ENCODE measurements at places on chromosomes 16 and 17. TPM values are rescaled to one million over a fixed set of nuclear protein-coding genes. Genes with fewer than 3 reads are reported as not detected.

DNA sequence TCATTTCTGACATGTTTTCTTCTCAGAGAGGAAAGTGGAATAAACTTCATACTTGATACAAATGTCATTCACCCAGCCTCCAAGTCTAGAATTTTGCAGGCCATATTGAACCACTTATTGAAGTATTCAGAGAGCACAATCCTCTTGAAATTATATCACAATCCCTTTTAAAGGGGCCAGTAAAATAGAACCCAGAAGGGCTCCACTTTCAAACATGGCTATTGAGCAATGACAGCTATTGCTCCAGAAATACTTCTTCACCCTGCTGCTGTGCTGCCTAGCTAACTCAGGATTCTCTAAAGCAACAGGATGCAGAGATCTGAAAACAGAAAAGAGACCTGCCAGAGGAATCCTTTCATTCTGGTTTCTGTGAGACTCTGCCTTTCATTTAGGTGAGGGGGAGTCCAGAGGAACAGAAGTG lies 275.0 kb upstream of the CDH5 start:
- no peaks in the 10 kb centered on the region for H3K36me3 ChIP-seq
- no peak overlapping the region for H3K4me3 ChIP-seq
- no peak overlapping the region for H3K27ac ChIP-seq
- H3K27me3 ChIP-seq, result no peaks in the 10 kb centered on the region
- DNase-seq, result no peak
- H3K4me1 ChIP-seq, result no peaks in the 10 kb centered on the region

DNA sequence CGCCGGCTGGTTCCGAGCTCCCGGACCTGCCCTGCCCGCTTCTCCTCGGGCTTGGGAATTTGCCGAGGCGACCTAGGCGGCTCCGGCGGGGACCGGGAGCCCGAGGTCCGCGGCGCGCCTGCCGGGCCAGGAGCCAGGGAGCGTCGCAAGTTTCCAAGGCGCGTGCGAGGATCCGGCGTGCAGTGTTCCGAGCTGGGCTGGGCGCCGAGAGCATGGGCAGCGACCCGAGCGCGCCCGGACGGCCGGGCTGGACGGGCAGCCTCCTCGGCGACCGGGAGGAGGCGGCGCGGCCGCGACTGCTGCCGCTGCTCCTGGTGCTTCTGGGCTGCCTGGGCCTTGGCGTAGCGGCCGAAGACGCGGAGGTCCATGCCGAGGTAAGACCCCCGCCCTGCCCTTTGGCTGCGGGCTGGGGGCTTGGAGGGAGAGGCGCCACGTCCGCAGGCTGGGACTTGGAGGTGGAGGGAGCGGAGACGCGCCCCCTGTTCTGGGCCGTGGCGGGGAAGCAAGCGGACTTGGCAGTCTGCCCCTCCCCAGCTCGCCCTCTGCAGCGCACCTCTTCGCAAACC lies 668 bp downstream of the MMP15 start:
- H3K27ac ChIP-seq, result no peak overlapping the region
- no peak overlapping the region for H3K4me3 ChIP-seq
- H3K36me3 ChIP-seq, result peaks cover 4% of the 10 kb centered on the region
- H3K27me3 ChIP-seq, result peaks cover 20% of the 10 kb centered on the region
- no peak for DNase-seq

DNA sequence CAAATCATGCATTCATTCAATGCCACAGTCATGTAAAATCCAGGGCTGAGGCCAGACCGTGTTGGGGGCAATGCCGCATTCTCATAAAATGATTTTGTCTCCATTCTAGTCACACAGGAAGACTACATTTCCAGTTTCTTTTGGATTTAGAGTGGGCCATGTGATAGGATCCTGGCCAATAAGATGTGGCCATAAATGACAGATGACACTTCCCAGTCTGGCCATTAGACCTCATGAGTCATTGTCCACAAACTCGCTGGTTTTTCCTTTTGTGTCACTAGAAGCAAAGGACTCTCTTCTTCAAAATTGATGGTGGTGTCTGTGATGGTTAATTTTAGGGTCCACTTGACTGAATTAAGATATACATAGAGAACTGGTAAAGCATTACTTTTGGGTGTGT lies 352.3 kb downstream of the UTP18 start:
- H3K27me3 ChIP-seq, result no peaks in the 10 kb centered on the region
- H3K27ac ChIP-seq, result no peak overlapping the region
- H3K4me3 ChIP-seq, result no peak overlapping the region
- no peaks in the 10 kb centered on the region for H3K36me3 ChIP-seq
- no peaks in the 10 kb centered on the region for H3K4me1 ChIP-seq

TEKT1 gene
- not detected for polyA plus RNA-seq

- H3K36me3 ChIP-seq, result no peaks in the 10 kb centered on the region
- H3K27me3 ChIP-seq, result no peaks in the 10 kb centered on the region
- DNase-seq, result peak; percentile 18
- H3K4me3 ChIP-seq, result peak within 1 kb of the TSS; percentile 89
- peaks cover 59% of the 10 kb centered on the region for H3K4me1 ChIP-seq
- peak within 1 kb of the TSS; percentile 80 for H3K27ac ChIP-seq
These were observed at the start of gene ZBTB4 for GRCh38 chr17:7479213-7480088. TSS of gene ZBTB4 (minus strand) at chr17:7479631. CDS start at chr17:7466801, 12,830 bp downstream.

- H3K36me3 ChIP-seq, result peaks cover 26% of the 10 kb centered on the region
- no peak overlapping the region for H3K4me3 ChIP-seq
- no peak overlapping the region for H3K27ac ChIP-seq
- no peaks in the 10 kb centered on the region for H3K4me1 ChIP-seq
These were observed 14.0 kb downstream of the GSE1 start for GRCh38 chr16:85627089-85627488.

- no peak overlapping the region for H3K4me3 ChIP-seq
- H3K4me1 ChIP-seq, result no peaks in the 10 kb centered on the region
- H3K27me3 ChIP-seq, result no peaks in the 10 kb centered on the region
- H3K36me3 ChIP-seq, result no peaks in the 10 kb centered on the region
- H3K27ac ChIP-seq, result no peak overlapping the region
These were observed 227.3 kb upstream of the IRX5 start for GRCh38 chr16:54703339-54703738.

- no peak overlapping the region for H3K27ac ChIP-seq
- H3K36me3 ChIP-seq, result no peaks in the 10 kb centered on the region
- no peak overlapping the region for H3K4me3 ChIP-seq
These were observed 1208.4 kb upstream of the CDH8 start for GRCh38 chr16:63244631-63245030.

GRCh38 chr17:83010206-83011200 lies 68.9 kb upstream of the METRNL start:
- H3K27ac ChIP-seq, result no peak overlapping the region
- H3K4me1 ChIP-seq, result no peaks in the 10 kb centered on the region
- DNase-seq, result no peak

CDRT15 gene
- polyA plus RNA-seq, result not detected

G6PC1 gene
- not detected for polyA plus RNA-seq

DNA sequence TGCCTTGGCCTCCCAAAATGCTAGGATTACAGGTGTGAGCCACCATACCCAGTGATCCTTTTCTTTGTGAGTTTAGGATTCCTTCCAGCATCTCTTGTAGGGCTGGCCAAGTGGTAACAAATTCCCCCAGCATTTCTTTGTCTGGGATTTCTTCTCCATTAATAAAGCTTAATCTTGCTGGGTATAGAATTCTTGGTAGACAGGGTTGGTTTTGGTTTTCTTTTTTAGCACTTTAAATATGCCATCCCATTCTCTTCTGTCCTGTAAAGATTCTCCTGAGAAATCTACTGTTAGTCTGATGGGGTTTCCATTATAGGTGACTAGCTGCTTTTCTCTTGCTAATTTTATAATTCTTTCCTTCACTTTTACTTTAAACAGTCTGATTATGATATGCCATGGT lies 173.0 kb upstream of the TOM1L1 start:
- no peaks in the 10 kb centered on the region for H3K27me3 ChIP-seq
- DNase-seq, result no peak
- H3K4me1 ChIP-seq, result no peaks in the 10 kb centered on the region
- no peak overlapping the region for H3K27ac ChIP-seq

GRCh38 chr17:81500047-81500446 lies 12.6 kb downstream of the ACTG1 start:
- no peaks in the 10 kb centered on the region for H3K36me3 ChIP-seq
- H3K27ac ChIP-seq, result no peak overlapping the region

- no peak overlapping the region for H3K27ac ChIP-seq
- peaks cover 6% of the 10 kb centered on the region for H3K4me1 ChIP-seq
- DNase-seq, result no peak
- no peak overlapping the region for H3K4me3 ChIP-seq
These were observed 22.1 kb downstream of the FCSK start for GRCh38 chr16:70476272-70477020.

C16orf89 gene
- not detected for polyA plus RNA-seq

- H3K4me1 ChIP-seq, result peaks cover 71% of the 10 kb centered on the region
- H3K27me3 ChIP-seq, result no peaks in the 10 kb centered on the region
- DNase-seq, result peak; percentile 89
- peak overlapping the region; percentile 21 for H3K4me3 ChIP-seq
- peaks cover 49% of the 10 kb centered on the region for H3K36me3 ChIP-seq
These were observed 74.2 kb downstream of the CRISPLD2 start for GRCh38 chr16:84893849-84894599.

SMIM36 gene
- not detected for polyA plus RNA-seq

GRCh38 chr17:31533546-31534155 lies 142.2 kb downstream of the RAB11FIP4 start:
- peak; percentile 21 for DNase-seq
- no peaks in the 10 kb centered on the region for H3K4me1 ChIP-seq
- peaks cover 41% of the 10 kb centered on the region for H3K36me3 ChIP-seq
- H3K4me3 ChIP-seq, result no peak overlapping the region

TNP2 gene
- polyA plus RNA-seq, result not detected

MMP25 gene
- 0.71 TPM for polyA plus RNA-seq

- DNase-seq, result no peak
- no peak overlapping the region for H3K4me3 ChIP-seq
- no peaks in the 10 kb centered on the region for H3K27me3 ChIP-seq
- no peaks in the 10 kb centered on the region for H3K36me3 ChIP-seq
- no peak overlapping the region for H3K27ac ChIP-seq
These were observed 305.9 kb downstream of the PMP22 start for GRCh38 chr17:14959106-14959648.

DNA sequence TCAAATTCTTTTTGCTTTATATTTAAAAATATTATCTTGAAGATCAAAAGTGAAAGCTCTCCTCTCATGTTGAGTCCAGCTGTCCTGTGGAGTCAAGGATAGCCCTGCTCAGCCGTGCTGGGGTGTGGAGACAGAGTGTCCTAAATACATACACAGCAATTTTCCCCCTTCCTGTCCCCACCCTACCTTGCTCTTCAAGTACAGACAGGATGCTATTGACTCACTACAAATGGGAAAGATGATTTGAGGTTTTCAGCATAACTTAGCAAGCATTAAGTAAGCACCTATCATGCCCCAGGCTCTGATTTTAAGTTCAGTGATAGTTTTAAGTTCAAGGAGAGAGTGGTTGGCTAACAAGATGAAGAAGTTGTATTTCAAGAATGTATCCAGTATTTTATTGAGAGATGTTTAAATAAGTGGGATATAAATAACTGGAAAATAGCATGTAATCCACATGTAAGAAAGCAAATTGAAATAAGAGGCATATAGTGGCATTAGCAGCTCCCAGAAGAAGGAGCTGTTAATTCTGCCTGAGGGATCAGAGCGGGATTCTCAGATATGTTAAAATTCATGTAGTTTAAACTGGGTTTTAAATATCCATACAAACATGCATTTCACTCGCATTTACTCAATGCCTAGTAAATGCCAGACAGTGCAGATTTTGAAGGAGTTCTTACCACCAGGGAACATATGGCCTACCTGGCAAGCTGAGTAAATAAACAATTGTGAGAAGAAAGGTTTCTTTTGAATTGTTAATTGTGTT lies 183.5 kb upstream of the ANKFN1 start:
- DNase-seq, result no peak
- H3K27me3 ChIP-seq, result peaks cover 2% of the 10 kb centered on the region
- no peaks in the 10 kb centered on the region for H3K36me3 ChIP-seq
- H3K4me3 ChIP-seq, result no peak overlapping the region

DNA sequence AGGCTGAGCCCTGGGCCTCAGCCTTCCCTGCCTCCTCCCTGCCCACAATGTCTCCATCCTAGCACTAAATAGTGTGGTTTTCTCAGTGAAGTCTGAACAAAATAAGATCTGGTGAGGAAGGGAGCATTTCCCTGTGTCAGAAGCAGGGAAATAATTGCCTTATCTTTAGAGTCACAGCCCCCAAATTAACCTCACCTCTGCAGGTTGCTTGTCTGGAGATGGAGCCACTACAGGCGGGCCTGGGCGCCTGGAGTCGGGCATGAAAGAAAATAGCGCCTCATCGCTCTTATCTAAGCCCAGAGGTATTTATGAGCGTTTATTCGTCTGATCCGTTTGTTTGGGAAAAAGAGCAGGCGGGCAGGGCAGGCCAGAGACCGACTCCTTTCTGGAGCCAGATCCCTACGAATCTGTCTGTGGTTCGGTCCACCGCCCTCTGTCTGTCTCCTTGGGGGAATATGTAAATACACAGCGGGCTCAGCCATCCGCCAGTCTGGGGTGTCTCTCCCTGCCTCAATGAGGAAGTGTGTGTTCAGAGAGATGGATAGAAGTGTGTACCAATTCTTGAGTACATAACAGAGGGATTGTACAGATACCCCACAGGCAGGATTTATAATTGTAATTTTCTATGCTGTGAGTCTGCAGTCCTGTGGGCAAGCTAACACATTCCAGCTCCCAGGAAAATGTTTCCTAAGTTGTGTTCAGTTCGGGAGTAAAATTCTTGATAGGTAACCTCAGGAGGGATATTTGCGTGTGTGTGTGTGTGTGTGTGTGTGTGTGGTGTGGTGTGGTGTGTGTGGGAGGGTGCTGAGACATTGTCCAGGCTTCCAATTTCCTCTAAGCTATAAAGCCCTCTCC lies 4.3 kb downstream of the HOXB6 start:
- H3K27ac ChIP-seq, result no peak overlapping the region
- H3K27me3 ChIP-seq, result peaks cover 100% of the 10 kb centered on the region
- peaks cover 22% of the 10 kb centered on the region for H3K4me1 ChIP-seq
- no peak for DNase-seq
- H3K4me3 ChIP-seq, result no peak overlapping the region

NPIPA7 gene
- polyA plus RNA-seq, result not detected

DBNDD1 gene
- polyA plus RNA-seq, result not detected

- H3K27me3 ChIP-seq, result no peaks in the 10 kb centered on the region
- H3K27ac ChIP-seq, result no peak overlapping the region
- H3K36me3 ChIP-seq, result no peaks in the 10 kb centered on the region
- H3K4me3 ChIP-seq, result no peak overlapping the region
These were observed 808.3 kb upstream of the EEF2KMT start for GRCh38 chr16:5905935-5906334.

TP53TG3C gene
- polyA plus RNA-seq, result not detected

- no peak overlapping the region for H3K27ac ChIP-seq
- H3K4me3 ChIP-seq, result no peak overlapping the region
- no peaks in the 10 kb centered on the region for H3K4me1 ChIP-seq
- peaks cover 17% of the 10 kb centered on the region for H3K36me3 ChIP-seq
These were observed 151.2 kb downstream of the CMIP start for GRCh38 chr16:81595629-81596292.
